ENCODE measurements at places on chromosomes 11 and 22. TPM values are rescaled to one million over a fixed set of nuclear protein-coding genes. Genes with fewer than 3 reads are reported as not detected.

Gene OR5B21
- total RNA-seq = 0.82 TPM

Gene DDTL
- total RNA-seq = 5.8 TPM

Gene FXYD6
- total RNA-seq = not detected

Gene DMC1
- 13.0 TPM for total RNA-seq

Gene LYVE1
- total RNA-seq = not detected

Gene SLC22A12
- not detected for total RNA-seq

Measured in T-helper 2 cell treated with Interferon-gamma antibody and Interleukin-4, amounts not matched to agents 100 ng/mL and 5 ng/mL, for 36 hours (primary cell).